ENCODE measurements at places on chromosomes 13 and 19. TPM values are rescaled to one million over a fixed set of nuclear protein-coding genes. Genes with fewer than 3 reads are reported as not detected.

The UHRF1 gene
- 19.8 TPM for total RNA-seq

The SERTM1 gene
- 0.52 TPM for total RNA-seq

The ICAM5 gene
- total RNA-seq: not detected

The GRIN3B gene
- not detected for total RNA-seq

The DHDH gene
- not detected for total RNA-seq
